CD4-positive, CD25-positive, alpha-beta regulatory T cell (primary cell): ENCODE measurements at places on chromosomes 7 and 10. TPM values are rescaled to one million over a fixed set of nuclear protein-coding genes. Genes with fewer than 3 reads are reported as not detected.

The MOGAT3 gene
- not detected for total RNA-seq

The PIP gene
- not detected for total RNA-seq

The KMT2C gene
- total RNA-seq, result 160 TPM

The UPK3B gene
- 8.4 TPM for total RNA-seq

The ANKRD30A gene
- not detected for total RNA-seq

The CLDN4 gene
- total RNA-seq, result 0.79 TPM
